Mesendoderm (in vitro differentiated cells): ENCODE measurements at places on chromosomes 1 and 21.

- peak; percentile 74 for DNase-seq
Measured at GRCh38 chr1:62142496-62142895, 52.2 kb upstream of the L1TD1 start.

DNA sequence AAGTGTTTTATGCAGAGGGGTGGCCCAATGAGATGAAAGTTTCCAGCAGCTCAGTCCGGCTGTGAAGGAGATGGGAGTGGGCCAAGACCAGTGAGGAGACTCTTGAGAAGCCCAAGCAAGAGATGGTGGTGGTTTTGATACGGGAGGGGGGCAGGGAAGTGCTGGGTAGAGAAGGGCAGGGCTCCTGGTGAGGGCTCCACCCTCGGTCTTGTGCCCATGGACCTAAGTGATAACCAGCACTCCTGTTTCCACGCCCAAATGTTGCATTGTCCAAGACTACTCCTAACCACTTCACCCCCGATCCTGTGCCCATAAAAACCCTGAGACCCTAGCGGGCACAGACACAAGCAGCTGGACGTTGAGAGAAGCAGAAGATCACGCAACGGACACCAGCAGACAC is 140.9 kb downstream of the MIS18A start:
- DNase-seq, result no peak

DNA sequence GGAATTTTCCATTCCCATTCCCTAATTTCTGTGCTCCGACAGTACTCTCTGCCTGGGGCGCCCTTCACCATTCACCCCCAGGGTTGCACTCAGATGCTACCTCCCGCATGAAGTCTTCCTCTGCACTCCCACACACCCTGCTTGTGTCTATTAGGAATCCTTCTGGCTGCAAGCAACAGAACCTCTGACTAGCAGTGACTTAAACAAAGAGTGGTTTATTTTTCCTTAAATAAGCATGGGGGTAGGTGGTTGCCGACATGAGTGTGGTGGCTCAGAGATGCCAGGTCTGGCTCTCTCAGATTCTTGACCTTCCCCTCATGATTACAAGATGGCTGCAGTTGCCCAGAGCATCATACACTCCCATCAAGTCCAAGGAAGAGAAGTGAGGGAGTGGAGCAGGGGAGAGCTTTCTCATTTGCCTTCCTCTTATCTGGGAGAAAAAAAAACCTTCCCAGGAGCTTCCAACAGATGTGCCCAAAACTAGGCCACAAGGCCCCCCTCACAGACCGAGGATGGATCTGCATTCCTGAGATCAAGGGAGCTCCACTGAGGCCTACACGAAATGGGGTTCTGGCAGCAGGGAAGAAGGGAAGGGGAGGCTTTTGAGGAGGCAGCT is 49.6 kb upstream of the LBR start:
- no peak for DNase-seq

- peak; percentile 42 for DNase-seq
Measured at GRCh38 chr1:173603056-173603591, at the start of gene SLC9C2. Gene SLC9C2 (minus strand): TSS chr1:173603072. CDS start chr1:173601776, 1,296 bp downstream.

DNA sequence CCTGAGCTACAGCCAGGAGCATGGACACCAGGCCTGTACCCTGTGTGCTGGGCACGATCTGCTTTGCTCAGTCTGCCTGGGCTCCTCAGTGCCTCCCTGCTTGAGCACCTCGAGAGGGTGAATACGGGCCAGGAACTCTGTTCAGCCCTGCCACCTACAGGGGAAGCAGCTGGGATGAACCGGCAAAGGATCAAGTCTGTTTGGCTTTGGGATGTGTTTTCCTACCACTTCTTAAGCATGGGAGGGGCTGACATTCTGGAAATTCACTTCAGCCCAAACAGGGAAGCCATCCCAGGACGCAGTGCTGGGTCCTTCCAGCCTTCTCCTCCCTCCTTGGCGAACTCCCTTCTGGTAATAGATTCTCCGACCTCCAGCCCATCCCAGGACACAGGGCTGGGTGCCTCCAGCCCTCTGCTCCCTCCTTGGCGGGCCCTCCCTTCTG is 55.8 kb upstream of the SELENON start:
- DNase-seq, result peak; percentile 85

- DNase-seq, result no peak
Measured at GRCh38 chr1:40712997-40713396, 21.5 kb downstream of the NFYC start.

- no peak for DNase-seq
Measured at GRCh38 chr1:107550358-107550757, 409.5 kb downstream of the NTNG1 start.

GRCh38 chr1:162910161-162910560 is 49.2 kb upstream of the CCDC190 start:
- DNase-seq, result no peak

GRCh38 chr1:147527941-147528936 is 13.1 kb upstream of the BCL9 start:
- DNase-seq, result no peak

DNA sequence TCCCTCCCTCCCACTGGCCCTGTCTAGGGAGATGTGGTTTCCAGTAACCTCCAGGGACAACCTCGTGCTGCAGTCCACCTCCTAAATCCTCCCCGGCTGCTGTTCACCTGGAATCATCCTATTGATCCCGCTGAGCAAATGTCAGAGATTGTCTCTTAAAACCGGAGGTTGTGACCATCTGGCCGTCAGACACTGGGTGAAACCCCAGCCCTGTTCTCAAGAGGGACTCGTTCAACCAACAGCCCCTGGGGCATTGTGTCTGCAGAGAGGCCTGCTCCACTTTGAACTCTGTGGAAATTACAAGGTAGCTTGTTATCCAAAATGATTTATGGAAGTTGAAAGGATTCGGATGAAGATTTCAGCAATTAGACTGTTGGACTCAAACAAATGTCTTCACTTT is 498.0 kb downstream of the MATN1 start:
- no peak for DNase-seq

DNA sequence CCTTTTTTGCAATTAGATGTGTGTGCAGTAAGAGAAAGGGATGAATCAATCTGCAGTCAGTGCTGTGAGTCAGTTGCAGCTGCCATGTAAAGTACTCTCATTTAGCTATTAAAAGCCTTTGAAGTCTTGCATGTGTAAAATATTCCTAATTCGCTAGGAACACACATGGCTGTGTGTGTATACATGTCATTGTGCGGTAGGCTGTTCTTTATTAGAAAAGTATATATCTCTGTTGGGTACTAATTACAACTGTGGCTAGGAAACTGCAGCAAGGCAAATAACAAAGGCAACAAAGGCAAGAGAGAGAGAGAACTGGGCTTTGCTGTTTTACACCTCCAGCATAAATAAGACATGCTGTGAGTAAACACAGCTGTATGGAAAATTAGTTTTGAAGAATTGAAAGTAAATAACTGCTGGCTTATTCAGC is 41.7 kb downstream of the EPB41 start:
- DNase-seq, result no peak

GRCh38 chr21:24995216-24995615 is 612.1 kb downstream of the MRPL39 start:
- DNase-seq, result peak; percentile 56

GRCh38 chr1:43569175-43569574 is 38.5 kb downstream of the PTPRF start:
- DNase-seq, result no peak
